Activated T-cell treated with anti-CD3 and anti-CD28 coated beads, Interleukin-2, amount 50 U/mL, for 4 hours (primary cell): ENCODE measurements at places on chromosomes 16 and 17.

DNA sequence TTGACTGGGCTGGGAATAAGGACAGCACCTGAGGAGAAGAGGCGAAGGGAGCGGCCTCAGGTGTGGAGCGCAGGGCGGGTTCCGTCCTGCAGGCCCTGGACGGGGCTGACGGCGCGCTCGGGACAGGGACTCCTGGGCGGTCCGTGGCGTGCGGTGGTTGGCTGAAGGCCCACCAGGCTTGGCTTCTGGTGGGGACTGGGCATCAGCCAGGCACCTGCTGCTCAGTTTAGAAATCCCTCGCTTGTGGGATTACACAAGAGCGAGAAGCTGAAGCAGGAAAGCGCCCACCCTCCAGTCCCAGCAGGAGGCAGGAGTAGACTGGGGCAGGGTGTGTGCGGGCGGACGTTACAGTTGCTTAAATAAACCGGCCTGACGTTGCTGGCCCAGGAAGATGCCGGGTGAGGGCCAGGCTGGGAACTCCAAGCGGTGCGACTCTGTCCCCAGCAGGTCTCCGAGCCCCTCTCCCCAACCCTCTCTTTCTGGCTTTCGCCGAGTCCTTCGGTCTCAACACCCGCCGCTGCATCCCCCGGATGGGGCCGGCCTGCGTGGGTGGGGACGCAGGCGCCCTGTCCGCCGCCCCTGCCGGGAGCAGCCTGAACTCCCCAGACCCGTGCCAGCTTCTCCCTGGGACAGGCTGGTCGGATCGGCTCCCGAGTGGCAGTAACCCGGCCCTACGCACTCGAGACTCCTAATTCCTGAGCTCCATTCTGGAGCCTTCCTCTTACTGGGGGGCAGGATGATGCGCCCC, 639 bp downstream of the MIF4GD start:
- peak; percentile 30 for DNase-seq

- no peak for DNase-seq
Measured at GRCh38 chr17:61072648-61073047, 327.0 kb upstream of the TBX2 start.

DNA sequence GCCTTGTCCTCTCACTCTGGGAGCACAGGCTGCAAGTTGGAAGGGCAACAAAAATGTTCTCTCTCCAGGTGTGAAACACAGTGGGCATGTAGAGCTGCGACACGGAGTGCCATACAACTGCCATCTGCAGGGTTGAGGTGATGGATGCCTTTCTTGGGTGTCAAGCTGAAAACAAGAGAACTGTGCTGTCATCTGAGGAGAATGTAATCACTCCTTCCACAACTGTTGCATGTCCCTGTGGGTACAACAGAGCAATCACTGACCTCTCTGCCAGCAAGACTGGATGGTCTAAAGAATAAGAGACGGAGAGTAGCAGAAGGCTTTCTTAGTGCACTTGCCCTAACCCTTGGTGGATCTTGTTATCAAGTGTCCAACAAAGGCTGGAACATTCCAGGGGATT, 29.2 kb downstream of the SLFN11 start:
- DNase-seq = no peak

GRCh38 chr17:78645421-78646295, 68.5 kb upstream of the DNAH17 start:
- peak; percentile 61 for DNase-seq

DNA sequence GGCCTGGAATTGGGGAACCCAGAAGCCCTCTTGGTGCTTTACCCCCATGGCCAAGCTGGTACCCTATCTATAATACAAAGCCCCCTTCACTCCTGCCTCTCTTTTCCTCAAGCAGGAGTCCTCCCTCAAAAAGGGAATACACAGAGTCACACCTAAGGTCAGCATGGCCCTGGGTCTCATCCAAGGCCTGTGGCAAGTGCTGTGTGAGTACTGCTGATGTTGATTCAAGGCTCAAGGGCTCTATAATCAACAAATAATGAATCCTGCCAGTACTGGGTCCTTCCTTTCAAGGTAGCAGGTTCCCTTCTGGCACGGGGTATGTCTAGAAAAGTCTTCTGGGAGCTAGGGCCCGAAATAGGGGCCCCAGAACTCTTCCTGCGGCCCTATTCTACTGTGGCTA, 187.3 kb downstream of the CYB561 start:
- no peak for DNase-seq

DNA sequence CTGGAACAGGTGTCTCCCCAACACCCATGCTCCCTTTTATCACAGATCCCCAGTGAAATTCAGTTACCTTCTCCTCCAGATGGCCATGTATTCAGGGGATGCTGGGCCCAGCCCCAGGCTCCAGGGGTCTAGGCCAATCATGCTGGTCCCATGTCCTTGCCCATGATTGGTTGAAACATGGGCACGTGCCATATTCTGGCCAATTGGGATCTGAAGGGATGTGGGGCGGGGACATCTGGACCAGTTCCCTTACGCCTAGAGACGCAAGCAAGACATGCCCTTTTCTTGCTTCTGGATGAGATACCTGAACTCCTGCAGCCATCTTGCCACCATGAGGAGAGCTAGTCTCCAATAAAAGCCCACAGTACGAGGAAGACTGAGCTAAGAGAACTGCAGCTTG, 31.0 kb upstream of the ST6GALNAC1 start:
- DNase-seq = no peak
